ENCODE measurements at places on chromosomes 5 and 9.
A peak's percentile ranks its signal among the peaks of the same experiment; 100 is the strongest.

GRCh38 chr5:80249901-80250300 is 5.9 kb downstream of the SERINC5 start:
- H3K27ac ChIP-seq, result no peak overlapping the region
- H3K36me3 ChIP-seq, result no peaks in the 10 kb centered on the region
- H3K27me3 ChIP-seq, result no peaks in the 10 kb centered on the region
- DNase-seq, result no peak
- no peak overlapping the region for H3K4me3 ChIP-seq
- peaks cover 16% of the 10 kb centered on the region for H3K4me1 ChIP-seq

GRCh38 chr5:159059722-159060121 is 40.0 kb downstream of the EBF1 start:
- no peak overlapping the region for H3K4me3 ChIP-seq
- H3K36me3 ChIP-seq, result no peaks in the 10 kb centered on the region
- peaks cover 3% of the 10 kb centered on the region for H3K27me3 ChIP-seq
- no peak overlapping the region for H3K27ac ChIP-seq
- no peaks in the 10 kb centered on the region for H3K4me1 ChIP-seq

GRCh38 chr5:157502143-157502647 is 42.2 kb downstream of the NIPAL4 start:
- no peak overlapping the region for H3K27ac ChIP-seq
- no peaks in the 10 kb centered on the region for H3K36me3 ChIP-seq
- H3K27me3 ChIP-seq, result no peaks in the 10 kb centered on the region
- no peaks in the 10 kb centered on the region for H3K4me1 ChIP-seq
- H3K4me3 ChIP-seq, result no peak overlapping the region

DNA sequence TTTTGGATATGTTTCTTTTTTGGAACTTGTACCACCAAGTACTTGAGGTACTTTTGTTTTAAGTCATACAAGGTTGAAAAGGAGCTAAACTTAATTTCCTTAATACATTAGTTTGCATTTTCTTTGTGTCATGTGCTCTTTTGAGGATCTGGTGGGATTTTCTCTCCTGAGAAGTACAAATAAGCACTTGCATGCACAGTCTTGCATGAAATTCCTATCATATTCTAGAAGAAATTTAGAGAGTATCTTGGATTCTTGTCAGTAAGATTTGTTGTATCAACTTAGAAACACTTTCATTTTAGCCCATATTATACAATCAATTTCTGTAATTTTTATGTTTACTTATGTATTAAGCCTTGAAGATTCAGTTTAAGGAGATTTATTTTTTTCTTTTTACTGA is 64.9 kb downstream of the CCNH start:
- DNase-seq, result no peak
- no peaks in the 10 kb centered on the region for H3K36me3 ChIP-seq
- no peak overlapping the region for H3K27ac ChIP-seq
- no peaks in the 10 kb centered on the region for H3K27me3 ChIP-seq

- no peaks in the 10 kb centered on the region for H3K36me3 ChIP-seq
- no peak for DNase-seq
- H3K27me3 ChIP-seq, result no peaks in the 10 kb centered on the region
- H3K4me1 ChIP-seq, result peaks cover 5% of the 10 kb centered on the region
- no peak overlapping the region for H3K27ac ChIP-seq
These were observed 37.6 kb downstream of the NACC2 start for GRCh38 chr9:136057236-136058081.

DNA sequence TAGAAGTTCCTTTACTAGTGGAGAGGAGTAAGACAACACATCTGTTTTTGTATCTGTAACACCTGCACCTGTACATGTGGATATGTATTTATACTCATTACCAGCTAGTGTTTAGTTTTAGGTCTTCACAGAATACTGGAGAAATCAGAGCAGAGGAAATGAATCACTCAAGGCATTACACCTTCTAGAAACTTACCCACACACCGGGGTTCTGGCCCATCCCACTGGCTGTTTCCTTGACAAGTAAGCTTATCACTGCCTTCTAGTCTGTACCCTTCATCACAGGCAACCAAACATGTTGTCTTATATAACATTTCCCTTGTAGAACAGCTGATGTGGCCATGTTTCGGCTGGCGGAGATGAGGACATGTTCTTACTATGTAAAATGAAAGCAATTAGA is 76.7 kb downstream of the SVEP1 start:
- H3K27me3 ChIP-seq, result no peaks in the 10 kb centered on the region
- no peaks in the 10 kb centered on the region for H3K36me3 ChIP-seq
- no peak for DNase-seq
- no peak overlapping the region for H3K4me3 ChIP-seq

GRCh38 chr9:136549010-136549980 is 3.4 kb upstream of the NOTCH1 start:
- no peaks in the 10 kb centered on the region for H3K27me3 ChIP-seq
- no peak overlapping the region for H3K27ac ChIP-seq
- no peak for DNase-seq
- H3K36me3 ChIP-seq, result no peaks in the 10 kb centered on the region

- DNase-seq, result no peak
- no peaks in the 10 kb centered on the region for H3K4me1 ChIP-seq
- H3K4me3 ChIP-seq, result no peak overlapping the region
- no peaks in the 10 kb centered on the region for H3K27me3 ChIP-seq
- H3K36me3 ChIP-seq, result no peaks in the 10 kb centered on the region
These were observed 5.8 kb upstream of the ZNF622 start for GRCh38 chr5:16471387-16471786.

DNA sequence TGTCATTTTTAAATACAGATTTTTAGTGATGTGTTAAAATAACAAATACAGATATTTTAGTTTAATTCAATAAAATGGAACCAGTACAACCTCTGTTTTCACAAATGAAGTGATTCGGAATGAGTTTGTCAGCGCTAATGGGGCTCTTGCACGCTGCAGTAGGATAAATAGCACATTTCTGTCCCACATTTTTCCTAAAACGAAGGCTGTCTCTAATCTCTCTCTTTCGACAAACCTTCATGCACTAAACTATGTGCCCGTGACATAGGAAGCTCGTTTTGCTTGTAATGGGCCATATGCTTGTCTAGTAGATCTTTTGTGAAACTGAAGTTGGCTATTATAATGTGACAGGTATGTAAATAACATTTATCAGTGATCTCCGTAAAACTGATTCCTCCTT is 100.5 kb downstream of the INIP start:
- no peaks in the 10 kb centered on the region for H3K36me3 ChIP-seq
- H3K4me1 ChIP-seq, result no peaks in the 10 kb centered on the region
- no peaks in the 10 kb centered on the region for H3K27me3 ChIP-seq
- no peak overlapping the region for H3K27ac ChIP-seq
- no peak overlapping the region for H3K4me3 ChIP-seq

GRCh38 chr9:128101231-128101661 is 26.3 kb downstream of the PTGES2 start:
- H3K27me3 ChIP-seq, result no peaks in the 10 kb centered on the region
- H3K36me3 ChIP-seq, result peaks cover 6% of the 10 kb centered on the region
- H3K4me1 ChIP-seq, result peaks cover 58% of the 10 kb centered on the region
- H3K27ac ChIP-seq, result peak overlapping the region; percentile 99

Measured in kidney (tissue), 22 donors.